Activated T-helper 1 cell treated with anti-CD3 and anti-CD28 coated beads, Interleukin-2, amount 50 U/mL, for 16 hours (primary cell): ENCODE measurements at places on chromosomes 2 and 18.

- no peak for DNase-seq
These were observed 130.0 kb upstream of the CTDP1 start for GRCh38 chr18:79549638-79550000.

GRCh38 chr18:72542984-72543356, 1.2 kb downstream of the CBLN2 start:
- no peak for DNase-seq

GRCh38 chr2:71609441-71609840, 156.1 kb downstream of the DYSF start:
- no peak for DNase-seq

DNA sequence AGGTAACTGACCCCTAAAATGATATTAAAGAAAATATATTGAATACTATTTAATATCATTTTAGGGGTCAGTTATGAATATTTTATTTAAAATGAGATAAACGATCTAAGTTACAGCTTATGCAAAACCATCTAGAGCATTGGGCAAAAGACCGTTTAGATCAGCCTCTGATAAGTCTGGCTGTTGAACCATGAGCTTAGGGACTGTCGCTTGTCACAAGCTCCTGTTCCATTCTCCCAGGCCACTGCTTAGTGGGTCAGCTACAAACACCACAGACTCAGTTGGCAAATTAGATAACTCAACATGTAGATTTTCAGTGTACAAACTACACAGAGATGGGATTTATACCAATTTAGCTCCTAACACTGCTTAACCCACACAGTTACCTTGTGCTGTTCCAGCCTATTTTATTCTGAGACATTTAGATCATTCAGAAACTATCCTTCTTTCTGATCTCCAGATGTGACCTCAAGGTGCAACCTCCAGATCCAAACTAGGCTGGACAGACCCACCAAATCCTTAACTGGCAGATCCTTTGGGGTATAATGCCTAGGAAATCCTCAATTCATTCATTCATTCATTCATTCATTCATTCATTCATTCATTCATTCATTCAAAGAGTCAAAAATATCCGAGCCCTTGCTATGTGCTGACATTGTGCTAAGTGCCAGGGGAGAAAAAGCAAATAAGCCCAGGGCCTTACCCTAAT, 82.8 kb downstream of the HRH4 start:
- no peak for DNase-seq

- no peak for DNase-seq
These were observed 6.4 kb downstream of the STK17B start for GRCh38 chr2:196165016-196165415.

DNA sequence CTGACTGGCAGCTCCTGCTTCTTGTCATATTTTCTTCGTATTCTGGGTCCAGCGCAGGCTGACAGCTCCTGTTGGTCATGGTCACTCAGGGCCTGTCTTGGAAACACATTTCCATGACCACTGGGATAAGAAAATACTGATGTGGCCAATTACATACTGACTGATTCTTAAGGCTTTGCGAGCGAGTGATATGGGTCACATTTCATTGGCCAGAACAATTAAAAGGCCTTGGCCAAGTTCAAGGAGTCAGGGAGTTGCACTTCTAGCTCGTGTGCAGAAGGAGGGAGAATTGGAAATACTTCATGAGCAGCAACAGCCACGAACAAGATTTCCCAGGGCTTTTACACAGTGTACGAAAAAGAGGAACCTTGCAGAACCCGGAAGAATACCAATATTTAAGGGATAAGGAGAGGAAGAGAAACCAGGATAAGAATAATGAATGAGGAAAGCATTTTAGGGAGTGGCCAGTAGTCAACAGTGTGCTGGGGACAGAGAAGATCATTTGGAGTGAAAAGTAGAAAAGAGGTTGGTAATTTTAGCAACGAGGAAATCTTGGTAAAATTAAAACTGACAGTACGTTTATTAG, 149.5 kb downstream of the ATP9B start:
- DNase-seq: no peak

DNA sequence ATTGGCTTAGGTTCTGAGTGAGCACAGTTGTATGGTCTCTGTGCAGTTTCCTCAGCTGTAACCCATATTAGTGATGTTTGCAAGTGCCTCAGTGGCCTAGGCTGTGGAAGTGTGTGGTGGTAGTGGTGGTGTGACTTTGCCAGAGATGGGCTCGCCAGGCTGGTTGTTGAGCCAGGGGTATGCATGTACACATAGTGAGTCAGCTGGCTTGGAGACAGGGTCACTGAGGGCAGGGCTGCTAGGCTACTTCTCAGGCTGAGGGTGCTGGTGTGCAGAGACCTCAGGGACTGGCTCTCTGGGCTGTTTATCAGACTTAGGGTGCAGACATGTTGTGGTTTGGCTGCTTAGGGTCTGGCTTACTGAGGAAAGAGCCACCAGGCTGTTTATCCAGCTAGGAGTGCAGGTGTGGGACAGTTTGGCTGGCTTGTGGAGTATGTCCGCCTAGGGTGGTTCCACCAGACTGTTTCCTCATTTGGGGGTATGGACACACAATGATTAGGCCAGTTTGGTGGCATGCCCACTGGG, 15.0 kb downstream of the APLF start:
- DNase-seq: no peak

GRCh38 chr2:110816404-110817365, 84.3 kb downstream of the ACOXL start:
- DNase-seq: no peak

- no peak for DNase-seq
These were observed 39.1 kb downstream of the SNED1 start for GRCh38 chr2:241037498-241037897.

GRCh38 chr2:111665011-111665410, 219.0 kb downstream of the ANAPC1 start:
- no peak for DNase-seq

DNA sequence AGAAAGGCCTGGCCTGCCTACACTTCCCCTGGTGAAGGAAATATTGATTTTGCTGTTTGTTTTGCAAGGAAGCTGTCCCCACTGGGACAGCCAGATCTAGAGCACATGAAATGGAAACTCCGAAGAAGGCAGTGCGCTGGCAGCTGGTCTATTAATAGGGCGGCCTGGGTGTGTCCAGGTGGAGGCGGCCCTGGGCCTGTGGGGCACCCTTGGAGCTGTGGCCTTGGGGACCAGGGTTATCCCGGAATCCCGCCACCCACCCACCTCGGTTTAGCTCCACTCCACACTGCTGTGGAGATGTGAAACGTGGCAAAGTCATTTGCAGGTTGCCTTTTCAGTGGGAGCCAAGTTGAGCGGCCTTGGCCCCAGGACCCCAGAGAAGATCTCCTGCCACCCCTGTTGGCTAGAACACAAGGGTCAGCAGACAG, 204.3 kb downstream of the KLHL29 start:
- DNase-seq: no peak

GRCh38 chr2:239178484-239178883, 222.3 kb downstream of the HDAC4 start:
- DNase-seq: no peak

DNA sequence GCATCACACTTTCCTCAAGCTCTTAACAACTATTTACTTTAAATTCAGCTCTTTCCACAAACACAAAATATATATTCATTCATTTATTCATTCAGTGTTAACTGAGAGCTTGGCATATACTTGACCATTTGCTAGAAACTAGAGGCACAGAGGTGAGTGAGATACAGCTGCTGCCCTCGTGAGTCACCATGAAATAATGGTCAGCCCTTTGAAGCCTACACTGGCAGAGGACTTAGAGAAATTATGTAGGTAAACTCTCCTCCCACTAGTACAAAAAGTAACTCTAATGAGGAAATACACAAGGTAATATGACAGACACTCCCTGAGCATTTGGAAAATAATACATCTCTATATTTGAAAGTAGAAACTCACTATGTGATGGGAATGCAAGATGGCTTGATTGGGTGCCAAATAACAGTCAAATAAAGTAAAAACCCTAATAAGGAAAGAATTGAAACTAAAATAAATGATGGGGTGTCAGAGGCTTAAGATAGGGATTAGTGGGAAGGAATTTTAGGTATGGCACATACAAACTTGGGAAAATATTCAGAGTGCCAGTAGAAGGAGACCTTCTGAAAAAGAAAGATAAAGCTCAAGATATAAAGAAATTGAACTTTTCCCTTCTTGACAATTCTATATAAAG, 61.1 kb downstream of the ANTXR1 start:
- DNase-seq: no peak

- DNase-seq: no peak
These were observed 7.7 kb downstream of the ACVR1C start for GRCh38 chr2:157620956-157621355.

DNA sequence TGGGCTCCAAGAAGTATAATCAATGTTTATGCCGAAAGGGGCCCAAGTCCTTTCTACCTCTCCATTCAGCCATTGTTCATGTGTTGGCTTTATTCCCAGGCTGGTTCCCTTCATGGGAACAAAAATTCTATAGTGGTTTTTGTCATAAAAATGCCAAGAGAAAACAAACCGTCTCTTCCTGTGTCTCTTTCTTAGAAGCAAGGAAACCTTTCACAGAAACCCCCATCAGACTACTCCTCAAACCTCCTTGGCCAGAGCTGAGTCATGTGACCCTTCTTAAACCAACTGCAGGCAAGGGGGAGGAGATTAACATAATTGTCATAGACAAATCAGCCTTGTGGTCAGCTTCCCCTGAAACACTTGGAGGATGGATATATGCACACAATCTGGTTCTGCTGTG, 75.1 kb upstream of the TANK start:
- DNase-seq: no peak

DNA sequence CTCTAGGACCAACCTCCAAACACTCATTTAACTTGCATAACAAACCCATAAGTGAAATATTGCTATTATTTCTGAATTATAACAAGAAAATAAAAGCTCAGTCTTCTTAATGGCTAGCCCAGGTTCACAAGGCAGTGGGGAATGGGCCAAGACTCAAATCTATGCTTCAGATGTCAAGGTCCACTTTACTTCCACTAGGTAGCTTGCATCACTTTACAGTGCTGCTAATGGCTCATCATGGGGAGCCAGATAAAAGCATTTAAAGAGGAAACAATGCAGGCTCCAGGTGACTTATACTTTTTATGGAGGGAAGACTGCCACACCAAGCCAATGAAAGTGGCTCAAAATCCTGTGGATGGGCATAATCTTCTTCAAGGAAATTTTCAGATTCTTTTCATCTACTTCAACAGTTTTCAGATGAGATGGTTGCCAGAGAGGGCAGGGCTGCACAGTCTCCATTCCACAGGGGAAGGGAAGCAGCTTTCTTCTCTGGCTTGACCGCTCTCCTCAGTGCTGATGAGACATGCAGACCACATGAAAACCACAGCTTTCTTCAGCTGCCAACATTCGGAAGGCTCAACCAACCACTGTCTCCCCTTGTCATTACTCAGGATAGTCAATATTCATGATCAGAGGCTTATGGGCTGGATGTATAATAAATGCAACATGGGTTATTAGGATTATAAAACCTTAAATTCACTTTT, 361.9 kb upstream of the MEX3C start:
- DNase-seq: no peak

GRCh38 chr18:31065036-31065773, 22.7 kb upstream of the DSC3 start:
- DNase-seq: no peak

GRCh38 chr2:166373951-166374350, 1.8 kb downstream of the SCN9A start:
- DNase-seq: no peak
